Ovary (tissue), 10 donors: ENCODE measurements at places on chromosomes 1 and 21.

DNA sequence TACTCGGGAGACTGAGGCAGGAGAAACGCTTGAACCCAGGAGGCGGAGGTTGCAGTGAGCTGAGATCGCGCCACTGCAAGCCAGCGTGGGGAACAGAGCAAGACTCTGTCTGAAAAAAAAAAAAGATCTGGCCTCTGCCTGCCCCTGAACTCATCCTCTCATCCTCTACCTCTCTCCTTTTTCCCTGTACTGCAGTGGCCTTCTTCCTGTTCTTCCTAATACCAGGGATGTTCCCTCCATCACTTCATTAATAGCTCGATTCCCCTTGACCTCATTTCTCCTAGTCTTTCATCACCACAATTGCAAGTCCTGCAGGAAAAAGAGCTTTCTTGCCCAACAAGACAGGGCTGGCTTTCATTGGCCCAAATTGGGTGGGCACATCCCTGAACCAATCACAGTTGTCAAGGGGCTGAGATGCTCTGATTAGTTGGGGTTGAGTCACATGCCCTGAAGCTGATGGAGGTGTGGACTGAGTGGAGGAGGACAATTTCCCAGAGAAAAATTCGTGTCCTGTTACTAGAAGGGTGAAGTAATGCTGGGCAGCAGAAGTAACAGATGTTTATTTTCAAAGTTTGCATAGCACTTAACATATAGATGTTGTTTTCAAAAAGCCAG lies 86.8 kb upstream of the PUM1 start:
- DNase-seq = no peak

GRCh38 chr1:183635099-183635605 lies 431 bp downstream of the ARPC5 start:
- peak; percentile 70 for DNase-seq

DNA sequence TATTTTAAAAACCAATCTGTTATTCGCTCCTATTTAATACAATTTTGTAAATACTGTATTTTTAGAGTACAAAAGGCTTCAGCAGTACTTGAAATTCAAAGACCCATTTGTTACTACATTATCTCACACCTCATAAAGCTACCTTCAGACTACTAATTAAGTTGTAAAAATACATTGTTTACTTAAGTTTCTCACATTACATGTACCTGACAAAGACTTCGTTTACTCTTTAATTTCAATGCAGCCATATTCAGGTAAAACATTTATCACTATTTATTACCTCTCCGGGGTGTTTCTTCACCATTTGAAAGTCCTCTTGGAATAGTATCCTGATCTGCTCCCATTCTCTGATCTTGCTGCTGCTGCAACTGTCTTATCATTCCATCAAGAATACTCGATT lies 55.2 kb downstream of the BRWD1 start:
- no peak for DNase-seq

- no peak for DNase-seq
These were observed 268.7 kb downstream of the OLFM3 start for GRCh38 chr1:101728029-101728428.

DNA sequence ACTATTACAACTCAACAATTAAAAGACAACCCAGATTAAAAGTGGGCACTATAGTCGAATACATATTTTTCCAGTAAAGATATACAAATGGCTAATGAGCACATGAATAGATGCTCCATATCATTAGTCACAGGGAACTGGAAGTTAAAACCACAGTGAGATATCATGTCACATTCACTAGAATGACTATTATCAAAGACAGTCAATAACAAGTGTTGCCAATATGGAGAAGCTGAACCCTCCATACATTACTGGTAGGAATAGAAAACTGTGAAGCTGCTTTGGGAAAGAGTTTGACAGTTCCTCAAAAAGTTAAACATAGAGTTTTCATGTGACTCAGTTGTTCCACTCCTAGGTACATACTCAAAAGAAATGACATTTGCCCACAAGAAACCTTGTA lies 30.6 kb upstream of the MRPS6 start:
- DNase-seq = no peak

DNA sequence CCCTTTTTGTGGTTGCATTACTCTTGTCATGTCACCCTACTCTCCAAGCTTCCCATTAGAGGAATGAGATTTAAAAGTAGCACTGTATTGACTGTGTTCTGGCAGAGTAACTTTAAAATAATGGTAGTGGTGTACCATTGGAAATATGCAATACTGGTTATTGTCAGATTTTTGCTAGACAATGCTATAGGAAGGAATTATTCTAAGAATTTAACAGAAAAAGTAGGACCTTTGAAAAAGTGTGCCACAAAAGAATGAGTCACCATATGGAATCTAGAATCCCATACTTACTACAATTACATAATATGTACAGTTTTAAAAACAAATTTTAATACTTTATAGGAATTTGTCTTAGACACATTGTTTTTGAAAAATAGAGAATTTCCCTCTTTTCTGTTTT lies 13.8 kb downstream of the MIER1 start:
- no peak for DNase-seq

GRCh38 chr1:206895325-206895724 lies 1.9 kb upstream of the IL24 start:
- no peak for DNase-seq

- no peak for DNase-seq
These were observed 38.5 kb downstream of the AGPAT3 start for GRCh38 chr21:43903451-43904091.

DNA sequence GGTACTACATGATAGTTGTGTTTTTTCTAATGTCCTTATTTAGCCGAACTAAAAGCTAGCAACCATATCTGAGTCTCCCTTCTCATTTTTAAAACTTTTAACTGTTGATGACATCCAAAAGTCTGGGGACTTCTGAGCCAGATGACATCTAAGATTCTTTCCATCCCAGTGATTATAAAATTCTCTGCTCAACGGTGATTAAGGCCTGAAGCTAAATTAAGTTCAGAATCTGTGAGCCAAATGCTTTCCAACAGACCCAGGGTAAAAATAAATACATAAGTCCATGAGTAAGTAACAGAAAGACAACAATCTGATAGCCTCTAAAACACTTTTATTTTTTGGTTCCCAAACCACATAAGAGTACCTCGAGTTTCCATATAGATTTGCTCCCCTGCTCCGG lies 13.1 kb upstream of the PTP4A2 start:
- no peak for DNase-seq

DNA sequence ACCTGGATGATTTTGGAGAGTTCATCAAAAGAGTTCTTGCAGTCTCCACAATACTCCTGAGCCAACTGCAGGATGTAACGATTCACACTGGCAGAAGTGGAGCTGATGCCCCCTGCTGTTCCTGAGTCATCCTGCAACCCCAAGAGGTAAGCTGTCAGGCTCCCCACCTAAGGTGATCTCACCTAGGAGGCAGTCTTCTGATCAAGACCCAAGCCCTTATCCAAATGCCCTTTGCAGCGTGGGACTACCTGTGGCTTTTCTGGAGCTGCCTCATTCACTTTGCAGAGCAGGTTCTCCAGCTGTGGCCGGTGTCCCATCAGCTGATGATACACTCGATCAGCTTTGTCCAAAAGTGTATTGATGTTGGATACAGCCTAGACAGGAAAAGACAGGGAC lies 96.4 kb downstream of the UBR4 start:
- no peak for DNase-seq

GRCh38 chr1:93669369-93669768 lies 12.3 kb downstream of the BCAR3 start:
- DNase-seq = no peak

- no peak for DNase-seq
These were observed 51.2 kb downstream of the PLXNA2 start for GRCh38 chr1:208192995-208193394.

- DNase-seq = no peak
These were observed 180.6 kb upstream of the PALMD start for GRCh38 chr1:99465176-99465900.

DNA sequence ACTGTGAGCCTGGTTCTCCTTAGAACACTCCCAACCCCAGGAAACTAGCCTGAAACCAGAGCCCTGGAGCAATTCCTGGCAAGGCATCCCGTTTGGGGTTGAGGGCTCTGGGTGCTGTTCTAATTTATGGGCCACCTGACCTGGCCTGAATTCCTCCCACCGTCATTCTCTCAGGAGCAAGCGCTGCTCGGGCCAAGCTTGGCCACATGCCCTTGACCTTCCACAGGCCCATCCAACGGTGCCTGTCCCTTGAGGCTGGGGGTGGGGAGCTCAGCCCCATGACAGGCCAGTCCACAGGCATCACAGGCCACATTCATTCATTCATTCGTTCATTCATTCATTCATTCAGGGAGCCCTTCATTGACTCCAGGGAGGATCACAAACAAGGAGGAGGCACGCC lies 5.3 kb downstream of the PADI2 start:
- DNase-seq = peak; percentile 29

- DNase-seq = peak; percentile 33
These were observed 20.4 kb downstream of the OLFML2B start for GRCh38 chr1:162003061-162003829.

DNA sequence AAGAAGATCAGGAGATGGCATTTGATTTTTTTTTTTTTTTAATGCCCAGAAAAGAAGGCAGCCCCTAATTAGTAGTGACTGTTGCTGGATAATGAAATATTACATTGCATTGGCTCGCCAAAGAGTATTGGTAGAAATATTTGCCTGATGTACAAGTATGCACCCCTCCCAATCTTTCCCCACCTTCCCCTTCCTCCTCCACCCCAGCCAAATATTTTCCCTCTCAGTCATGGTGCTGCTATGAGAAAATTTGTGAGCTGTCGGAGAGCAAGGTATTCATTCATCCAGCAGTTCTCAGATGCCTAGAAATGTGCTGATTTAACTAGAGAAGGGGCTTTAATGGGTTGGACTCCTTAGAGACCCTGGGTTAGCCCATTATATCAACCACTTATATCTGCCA lies 50.5 kb upstream of the IKBKE start:
- no peak for DNase-seq

DNA sequence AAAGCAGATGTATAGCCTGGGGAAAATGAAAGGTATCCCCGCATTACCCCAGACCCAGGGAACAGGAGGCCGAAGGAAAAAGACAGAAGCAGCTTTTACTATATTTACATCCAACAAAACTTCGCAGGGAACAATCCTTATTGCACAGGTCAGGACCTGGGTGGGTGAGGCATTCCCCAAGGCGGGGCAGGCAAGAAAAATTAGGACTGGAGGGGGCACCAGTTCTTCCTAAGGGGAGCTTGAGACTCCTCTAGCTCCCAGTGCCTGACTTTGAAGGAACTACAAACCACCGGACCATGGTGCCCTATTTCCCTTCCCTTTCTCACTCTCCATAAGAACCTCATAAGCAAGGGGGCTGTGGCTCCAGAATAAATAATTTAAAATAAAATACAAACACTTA lies 6.7 kb upstream of the GATAD2B start:
- DNase-seq = no peak

GRCh38 chr21:36461918-36462486 lies 17.9 kb downstream of the CLDN14 start:
- no peak for DNase-seq

GRCh38 chr1:15141935-15142539 lies 11.5 kb upstream of the TMEM51 start:
- no peak for DNase-seq

DNA sequence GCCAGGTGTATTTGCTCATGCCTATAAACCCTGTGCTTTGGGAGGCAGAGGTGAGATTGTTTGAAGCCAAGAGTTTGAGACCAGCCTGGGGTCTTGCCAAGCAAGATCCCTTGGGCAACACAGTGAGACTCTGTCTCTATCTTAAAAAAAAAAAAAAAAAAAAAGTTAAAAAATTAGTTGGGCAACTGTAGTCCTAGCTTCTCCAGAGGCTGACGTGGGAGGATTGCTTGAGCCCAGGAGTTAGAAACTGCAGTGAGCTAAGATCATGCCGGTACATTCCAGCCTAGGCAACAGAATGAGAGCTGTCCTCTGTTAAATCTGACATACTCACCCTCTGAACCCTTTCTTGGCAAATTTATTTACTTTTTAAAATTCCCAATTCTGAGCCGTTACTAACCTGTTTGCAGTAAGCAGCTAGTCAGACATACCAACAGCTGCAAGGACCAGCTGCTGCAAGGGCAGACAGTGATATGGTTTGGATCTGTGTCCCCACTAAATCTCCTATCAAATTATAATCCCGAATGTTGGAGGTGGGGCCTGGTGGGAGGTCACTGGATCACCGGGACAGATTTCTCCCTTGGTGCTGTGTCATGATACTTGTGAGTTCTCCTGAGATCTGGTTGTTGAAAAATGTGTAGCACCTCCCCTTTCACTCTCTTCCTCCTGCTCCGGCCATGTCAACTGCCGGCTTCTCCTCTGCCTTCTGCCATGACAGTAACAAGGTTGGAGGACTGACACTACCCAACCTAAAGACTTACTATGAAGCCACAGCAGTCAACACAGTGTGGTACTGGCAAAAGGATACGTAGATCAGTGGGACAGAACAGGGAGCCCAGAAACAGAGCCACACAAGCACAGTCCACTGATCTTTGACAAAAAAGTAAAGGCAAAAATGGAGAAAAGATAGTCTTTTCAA lies 10.6 kb downstream of the PARP1 start:
- no peak for DNase-seq

- DNase-seq = no peak
These were observed 53.5 kb downstream of the S1PR1 start for GRCh38 chr1:101290119-101290921.

DNA sequence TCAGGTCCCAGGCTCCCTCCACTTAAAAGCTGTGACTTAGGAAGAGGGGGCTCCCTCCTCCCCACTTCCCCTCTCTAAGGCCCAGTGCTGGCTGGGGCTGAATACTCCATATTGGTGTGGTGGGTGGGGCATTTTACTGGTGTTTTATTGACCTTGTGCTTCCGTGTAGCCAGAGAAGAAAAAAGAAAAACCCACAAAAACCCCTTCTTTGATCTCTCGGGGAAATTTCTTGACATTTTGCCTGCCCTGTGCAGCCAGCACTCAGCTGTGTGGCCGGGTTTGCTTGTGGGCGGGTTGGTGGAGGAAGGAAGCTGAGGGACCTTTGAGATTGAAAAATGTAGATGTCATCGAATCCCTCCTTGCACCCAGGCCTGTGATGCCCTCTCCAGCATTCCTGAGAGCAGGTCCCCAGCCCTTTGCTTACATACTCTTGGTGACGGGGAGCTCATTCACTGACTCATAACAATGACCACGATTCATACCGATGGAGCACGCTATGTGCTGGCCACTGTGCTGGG lies 24.8 kb downstream of the TNFRSF8 start:
- DNase-seq = no peak

DNA sequence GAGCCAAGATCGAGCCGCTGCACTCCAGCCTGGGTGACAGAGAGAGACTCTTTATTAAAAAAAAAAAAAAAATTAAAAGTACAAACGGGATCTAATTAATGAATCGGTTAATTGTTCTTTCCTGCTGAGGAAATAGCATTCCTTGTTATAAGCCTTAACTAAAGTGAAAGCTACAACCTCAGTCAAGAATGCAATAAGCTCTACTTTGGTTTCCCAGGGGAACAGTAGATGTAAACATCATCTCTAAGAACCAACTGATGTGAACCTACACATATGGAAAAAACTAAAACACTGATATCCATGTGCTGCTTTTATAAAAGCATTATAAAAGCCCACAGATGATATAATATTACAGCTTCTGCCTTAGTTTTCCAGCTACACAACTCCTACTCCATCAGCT lies 41.9 kb downstream of the LPGAT1 start:
- DNase-seq = no peak

- no peak for DNase-seq
These were observed 670.7 kb upstream of the CXADR start for GRCh38 chr21:16841975-16842695.

- no peak for DNase-seq
These were observed 23.8 kb downstream of the PTPRF start for GRCh38 chr1:43554444-43554992.
